ENCODE measurements at places on chromosomes 2 and 18.

DNA sequence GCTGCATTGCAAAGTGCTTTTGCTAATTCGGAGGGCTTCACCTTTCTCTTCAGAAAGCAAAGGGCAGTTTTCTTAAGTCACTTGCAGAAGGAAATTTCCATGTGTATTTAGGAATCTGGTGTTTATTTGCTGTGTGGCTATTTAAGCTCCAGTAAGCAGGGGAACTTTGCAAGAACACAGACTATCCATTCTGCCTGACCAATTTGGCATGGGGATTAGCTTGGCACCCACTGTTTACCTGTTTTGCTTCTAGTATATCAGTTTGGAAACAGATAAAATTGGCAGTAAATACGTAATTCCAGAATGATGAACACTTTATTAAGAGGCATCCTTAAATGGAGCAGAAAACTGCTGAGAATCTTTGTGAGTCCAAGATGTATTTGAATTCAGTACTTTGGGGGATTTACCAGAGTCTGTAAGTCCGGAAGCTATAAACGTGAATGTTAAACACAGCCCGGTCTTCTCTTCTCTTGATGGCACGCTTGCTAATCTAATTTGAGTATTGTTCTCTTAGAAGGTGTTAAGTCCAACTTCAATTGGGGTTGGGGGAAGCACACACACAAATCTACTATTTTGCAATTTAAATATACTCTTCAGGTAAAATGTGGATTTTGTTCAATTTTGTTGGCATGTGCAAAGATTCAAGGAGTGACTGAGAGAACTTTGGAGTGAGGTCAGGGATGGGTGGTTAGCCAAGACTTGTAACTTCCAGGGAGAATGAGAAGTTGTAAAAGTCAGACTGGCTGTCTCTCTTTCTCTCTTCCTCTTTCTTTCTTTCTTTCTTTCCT is 650 bp downstream of the ACKR3 start:
- no peak for DNase-seq

DNA sequence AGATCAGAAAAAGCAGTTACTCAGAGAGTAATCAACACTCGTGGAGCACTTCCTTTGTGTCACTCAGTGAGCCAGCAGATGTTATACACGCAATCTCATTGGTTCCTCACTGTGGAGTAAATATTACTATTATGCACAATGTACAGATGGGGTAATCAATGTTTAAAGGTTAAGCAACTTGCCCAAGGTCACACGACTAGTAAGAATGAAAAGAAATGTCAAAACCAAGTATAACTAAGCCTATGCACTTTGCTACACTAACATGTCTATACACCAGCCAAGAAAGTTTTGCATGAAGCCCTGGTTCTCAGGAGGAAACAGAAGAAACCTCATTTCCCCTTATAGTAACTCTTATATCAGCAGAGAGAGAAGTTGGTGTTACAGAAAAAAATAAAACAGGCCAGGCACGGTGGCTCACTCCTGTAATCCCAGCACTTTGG is 5.4 kb downstream of the METTL21A start:
- peak; percentile 63 for DNase-seq

DNA sequence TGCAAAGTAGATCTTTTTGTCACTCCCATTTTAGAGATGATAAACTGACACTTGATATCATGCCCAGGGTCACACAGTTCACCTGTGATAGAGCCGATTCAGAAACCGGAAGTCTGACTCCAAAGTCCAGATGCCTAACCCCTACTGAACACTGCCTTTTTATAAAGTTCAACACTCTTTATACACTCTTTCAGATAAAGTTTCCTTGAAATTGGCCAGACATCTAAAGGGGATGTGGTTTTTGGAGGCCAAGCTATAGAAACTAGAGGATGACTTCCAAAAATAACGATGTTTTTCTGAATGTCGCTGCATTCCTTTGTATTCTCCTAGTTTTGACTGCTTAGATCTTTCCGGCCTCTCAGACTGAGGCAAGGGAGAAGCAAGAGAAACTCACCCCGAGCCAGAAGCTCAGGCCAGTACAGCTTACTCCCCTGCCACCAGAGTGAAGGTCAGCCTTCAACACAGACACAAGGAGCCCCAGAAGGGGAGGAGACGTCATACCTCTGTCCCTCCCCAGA is 61.8 kb downstream of the NRP2 start:
- DNase-seq: no peak

DNA sequence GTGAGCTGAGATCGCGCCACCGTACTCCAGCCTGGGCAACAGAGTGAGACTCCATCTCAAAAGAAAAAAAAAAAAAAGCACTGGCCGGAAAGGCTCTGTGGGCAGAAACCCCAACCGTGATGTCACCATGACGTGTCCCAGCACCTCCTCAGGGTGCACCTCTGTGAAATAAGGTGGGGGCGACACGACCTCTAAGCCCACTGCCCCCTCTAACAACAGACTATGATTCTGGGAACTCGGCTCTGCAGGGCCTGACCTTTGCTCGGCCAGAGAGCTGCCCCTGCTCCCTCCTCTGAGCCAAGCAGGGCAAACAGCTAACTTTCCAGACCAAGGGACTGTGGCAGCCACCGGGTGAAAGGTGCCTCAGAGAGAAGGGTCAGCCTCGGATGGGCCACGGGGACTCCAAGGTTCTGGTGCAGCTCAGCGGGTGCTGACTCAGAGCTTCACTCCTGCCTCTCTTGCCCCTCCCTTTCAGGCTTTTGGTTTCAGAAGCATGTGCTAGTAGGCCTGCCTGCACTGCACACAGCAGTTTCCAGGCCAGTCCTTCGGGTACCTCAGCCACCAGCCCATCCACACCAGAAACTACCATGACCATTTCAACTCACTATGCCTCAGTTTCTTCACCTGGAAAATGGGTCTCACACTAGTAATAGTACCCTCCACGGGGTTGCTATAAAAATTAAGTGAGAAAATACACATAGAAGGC is 8.0 kb downstream of the TMBIM1 start:
- no peak for DNase-seq

DNA sequence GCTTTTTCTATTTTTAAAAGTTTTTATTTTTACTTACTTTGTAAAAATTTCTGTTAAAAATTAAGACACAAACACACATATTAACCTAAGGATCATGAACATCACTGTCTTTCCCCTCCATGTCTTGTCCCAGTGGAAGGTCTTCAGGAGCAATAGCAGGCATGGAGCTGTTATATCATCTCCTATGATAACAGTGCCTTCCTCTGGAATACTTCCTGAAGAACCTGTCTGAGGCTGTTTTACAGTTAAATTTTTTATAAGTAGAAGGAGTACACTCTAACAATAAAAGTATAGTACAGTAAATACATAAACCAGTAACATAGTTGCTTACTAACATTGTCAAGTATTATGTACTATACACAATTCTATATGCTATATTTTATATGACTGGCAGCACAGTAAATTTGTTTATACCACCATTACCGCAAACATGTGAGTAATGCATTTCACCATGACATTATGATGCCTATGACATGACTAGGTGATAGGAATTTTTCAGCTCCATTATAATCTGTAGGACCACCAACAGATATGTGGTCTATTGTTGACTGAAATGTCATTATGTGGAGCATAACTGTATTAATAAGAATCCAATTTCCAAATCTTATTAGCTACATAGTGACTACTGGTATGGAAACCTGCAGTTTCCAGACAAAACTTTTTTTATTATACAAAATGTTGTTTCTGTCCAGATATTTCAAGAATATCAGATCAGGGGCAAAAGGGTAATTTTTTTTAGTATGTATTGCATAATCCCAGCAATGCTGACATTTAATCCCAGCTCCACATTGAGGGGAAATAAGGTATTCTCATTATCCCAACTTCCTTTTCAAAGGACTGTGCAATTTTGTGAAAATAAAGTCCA is 337.2 kb upstream of the SLC39A10 start:
- DNase-seq: no peak
